Activated gamma-delta T cell treated with anti-CD3 and anti-CD28 coated beads, Interleukin-2, amount 50 U/mL, for 16 hours (primary cell): ENCODE measurements at places on chromosomes 5 and 9.
A peak's percentile ranks its signal among the peaks of the same experiment; 100 is the strongest.

DNA sequence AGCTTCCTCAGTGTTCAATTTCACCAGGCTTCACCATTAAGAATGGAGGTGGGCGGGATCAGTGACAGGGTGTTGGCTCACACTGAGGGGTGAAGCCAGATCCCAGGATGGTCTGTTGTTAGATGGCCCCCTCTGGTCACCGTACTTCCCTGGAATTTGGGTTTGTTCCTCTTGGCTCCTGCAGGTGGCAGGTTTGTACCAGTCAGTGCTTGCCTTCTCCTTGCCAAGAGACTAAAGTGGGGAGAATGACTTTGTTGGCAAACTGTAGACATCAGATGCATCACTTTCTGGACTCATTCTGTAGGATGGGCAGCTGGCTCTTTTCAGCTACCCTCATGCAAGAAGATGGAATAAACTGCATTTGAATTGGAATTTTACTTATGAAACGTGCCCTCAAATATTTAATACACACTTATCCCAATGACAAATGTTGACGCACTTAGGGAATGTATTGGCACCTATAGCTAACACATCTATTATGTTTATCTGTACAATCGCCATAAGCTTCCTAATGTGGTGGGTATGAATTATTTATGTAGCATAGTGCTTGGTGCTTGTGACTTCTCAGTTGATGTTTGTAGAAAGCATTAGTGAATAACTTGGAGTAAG, 31.4 kb upstream of the ANKRD55 start:
- DNase-seq: no peak

GRCh38 chr9:90141723-90142122, 500.9 kb downstream of the DIRAS2 start:
- DNase-seq: no peak

- no peak for DNase-seq
Measured at GRCh38 chr5:5453131-5453530, 30.7 kb downstream of the ICE1 start.

DNA sequence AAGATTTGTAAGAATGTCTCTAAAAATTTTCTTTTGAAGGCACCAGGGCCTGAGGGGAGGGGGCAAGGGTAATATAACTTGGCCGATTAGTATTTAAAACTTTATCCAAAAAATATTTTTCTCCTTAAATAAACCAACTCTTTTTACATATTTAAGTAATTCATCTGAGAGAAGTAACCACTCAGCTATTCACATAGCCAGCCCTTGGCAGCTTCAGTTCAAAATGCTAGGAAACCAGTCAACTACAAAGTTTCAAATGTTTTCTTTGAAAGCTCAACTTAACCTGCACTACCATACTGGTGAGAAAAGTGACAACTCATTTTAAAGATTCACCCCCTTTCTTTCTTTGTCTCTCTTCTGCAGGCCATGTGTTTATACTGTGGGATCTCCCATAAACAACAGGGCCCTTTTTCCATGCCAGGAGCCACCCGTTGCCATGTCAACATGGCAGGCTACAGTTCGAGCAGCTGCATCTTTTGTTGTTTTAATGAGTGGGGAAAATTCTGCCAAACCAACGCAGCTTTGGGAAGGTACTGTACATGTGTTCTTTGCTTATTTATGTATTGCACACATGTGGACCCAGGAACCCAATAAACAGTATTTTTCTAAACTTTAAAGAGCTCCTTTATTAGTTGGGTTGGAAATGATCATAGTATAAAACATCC, 46.3 kb downstream of the AOPEP start:
- DNase-seq: no peak

DNA sequence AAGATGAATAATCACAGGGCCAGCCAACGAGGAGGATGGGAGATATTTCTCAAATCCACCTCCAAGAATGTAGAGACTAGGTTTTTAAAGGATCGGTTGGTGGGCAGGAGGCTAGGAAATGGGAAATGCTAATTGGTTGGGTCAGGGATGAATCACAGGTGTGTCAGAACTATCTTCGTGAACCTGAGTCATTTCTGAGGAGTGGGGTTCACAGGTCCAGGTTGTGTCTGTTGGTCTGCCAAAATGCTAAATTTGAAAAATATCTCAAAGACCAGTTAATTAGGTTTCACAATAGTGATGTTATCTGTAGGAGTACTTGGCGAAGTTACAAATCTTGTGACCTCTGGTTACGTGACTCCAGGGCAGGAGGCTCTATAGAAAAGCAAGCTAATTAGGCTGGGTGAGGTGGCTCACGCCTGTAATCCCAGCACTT, 2.6 kb upstream of the PLAA start:
- no peak for DNase-seq

DNA sequence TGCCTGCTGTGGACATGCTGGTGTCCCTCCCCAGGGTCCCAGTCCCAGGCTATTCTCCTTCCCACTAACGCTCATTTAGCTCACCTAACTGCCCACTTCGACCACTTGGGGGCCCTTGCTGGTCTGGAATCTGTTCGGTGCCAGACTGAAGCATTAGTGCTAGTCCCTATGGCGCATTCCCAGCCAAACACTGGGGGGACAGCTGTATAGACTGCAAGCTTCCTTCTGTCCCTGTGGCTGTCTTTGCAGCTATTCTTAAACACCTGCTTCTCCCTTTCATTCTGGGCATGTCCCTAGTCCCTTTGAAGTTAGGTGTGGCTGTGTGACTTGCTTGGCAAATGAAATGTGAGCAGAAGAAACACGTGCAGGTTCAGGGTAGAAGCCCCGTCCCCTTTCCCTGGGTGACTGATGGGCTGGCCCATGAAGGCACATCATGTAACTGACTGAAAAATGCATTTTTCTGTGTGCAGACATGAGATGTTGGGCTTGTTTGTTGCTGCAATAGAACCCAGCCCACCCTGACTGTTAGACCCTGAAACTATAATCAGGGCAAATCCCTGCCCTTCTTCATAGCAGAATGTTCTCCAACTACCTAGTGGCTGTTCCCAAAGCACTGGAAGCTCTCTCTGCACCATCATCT, 134.4 kb downstream of the BARX1 start:
- DNase-seq: no peak

DNA sequence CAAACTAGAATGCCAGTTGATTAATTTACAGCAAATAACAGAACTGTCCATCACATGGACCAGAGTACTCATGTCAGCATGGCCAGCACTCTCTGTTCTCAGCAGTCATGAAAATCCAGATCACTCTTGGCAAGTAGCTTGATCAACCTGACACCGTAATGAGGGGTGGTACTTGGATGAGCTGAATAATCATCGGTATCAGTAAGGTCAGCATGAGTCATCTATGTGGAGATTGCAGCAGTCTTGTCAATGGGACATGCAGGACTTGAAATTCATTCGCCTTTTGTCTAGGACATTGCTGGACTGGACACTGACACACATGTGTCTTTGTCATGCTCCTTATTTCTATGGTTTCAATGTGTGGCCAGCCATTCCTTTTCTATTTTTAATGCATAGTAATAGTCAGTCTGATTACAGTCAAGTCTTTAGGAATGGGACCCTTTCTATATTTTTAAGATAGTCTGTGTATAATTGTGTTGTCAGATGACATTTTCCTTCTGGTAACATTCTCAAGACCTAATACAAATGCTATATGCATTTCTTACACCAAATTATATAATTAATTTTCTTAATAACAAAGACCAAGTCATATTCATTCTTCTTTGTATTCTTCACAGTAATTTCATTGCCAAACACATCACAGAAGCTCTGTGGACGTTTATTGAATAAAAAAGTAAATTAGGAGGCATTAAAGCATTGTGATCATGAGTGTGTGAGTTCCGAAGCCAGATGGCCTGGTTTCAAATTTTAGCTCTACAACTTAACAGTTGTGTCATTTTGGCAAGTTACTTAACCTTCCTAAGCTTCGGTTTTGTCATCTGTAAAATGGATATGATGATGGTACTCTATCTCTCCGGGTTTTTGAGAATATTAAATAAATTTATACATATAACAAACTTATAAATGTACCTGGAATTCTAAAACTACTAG, 57.4 kb downstream of the ADAMTSL1 start:
- no peak for DNase-seq

DNA sequence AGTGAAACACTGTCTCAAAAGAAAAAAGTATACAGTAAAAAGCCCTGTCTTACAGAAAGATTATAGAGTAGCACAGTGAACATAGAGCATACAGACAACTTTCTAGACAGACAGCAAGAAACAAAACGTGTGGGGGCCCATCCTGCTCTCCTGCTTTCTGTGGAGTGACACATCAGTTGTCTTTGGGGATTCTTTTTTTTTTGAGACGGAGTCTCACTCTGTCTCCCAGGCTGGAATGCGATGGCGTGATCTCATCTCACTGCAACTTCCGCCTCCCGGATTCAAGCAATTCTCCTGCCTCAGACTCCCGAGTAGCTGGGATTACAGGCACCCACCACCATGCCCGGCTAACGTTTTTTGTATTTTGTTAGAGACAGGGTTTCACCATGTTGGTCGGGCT, 14.9 kb downstream of the CDHR2 start:
- no peak for DNase-seq

GRCh38 chr9:15253197-15253596, 53.8 kb downstream of the TTC39B start:
- DNase-seq: no peak

DNA sequence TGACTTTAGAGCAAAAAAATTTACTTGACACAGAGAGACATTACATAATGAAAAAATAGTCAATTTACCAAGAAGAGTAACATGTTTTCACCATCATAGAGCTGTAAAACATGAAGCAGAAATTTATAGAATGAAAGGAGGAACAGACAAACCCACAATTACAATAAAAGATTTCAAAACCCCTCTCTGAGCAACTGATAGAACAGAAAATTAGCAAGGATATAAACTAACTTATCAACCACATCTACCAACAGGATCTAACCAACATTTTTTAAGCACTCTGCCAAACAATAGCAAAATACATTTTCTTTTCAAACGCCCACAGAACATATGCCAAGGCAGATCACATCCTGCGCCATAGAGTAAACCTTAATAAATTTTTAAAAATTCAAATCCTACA, 17.9 kb downstream of the SLCO4C1 start:
- no peak for DNase-seq

GRCh38 chr5:1479581-1480188, 34.4 kb upstream of the SLC6A3 start:
- peak; percentile 22 for DNase-seq
